ENCODE measurements at places on chromosomes 16 and 17. TPM values are rescaled to one million over a fixed set of nuclear protein-coding genes. Genes with fewer than 3 reads are reported as not detected.

The KRTAP2-2 gene
- not detected for polyA plus RNA-seq

The SLC5A2 gene
- polyA plus RNA-seq: 52.0 TPM

The ARL5C gene
- not detected for polyA plus RNA-seq

The MATCAP1 gene
- polyA plus RNA-seq: 37.9 TPM

The HOXB3 gene
- 145 TPM for polyA plus RNA-seq

The WNT9B gene
- 7.3 TPM for polyA plus RNA-seq

The LGALS9B gene
- not detected for polyA plus RNA-seq

GRCh38 chr17:79054200-79054960 lies 20.2 kb upstream of the ENGASE start:
- no peak for DNase-seq

DNA sequence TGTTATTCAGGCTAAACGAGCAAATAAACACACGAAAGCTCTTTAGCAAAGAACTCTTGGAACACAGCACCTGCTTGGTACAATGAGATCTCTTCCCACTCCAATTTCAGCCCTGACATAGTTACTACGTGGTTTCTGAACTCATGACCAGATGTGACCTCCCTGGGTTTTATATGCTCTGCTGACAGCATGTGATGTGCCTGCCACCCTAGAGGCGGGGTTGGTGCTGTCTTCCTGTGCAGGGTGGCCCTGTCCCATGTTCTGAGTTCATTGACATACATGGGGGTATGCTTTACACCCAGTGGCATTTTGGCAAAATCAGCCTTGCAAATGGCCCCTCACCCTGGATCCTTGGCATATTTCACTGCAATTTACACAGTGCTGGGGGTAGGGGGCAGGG lies 475.3 kb upstream of the ZFHX3 start:
- no peak for DNase-seq

DNA sequence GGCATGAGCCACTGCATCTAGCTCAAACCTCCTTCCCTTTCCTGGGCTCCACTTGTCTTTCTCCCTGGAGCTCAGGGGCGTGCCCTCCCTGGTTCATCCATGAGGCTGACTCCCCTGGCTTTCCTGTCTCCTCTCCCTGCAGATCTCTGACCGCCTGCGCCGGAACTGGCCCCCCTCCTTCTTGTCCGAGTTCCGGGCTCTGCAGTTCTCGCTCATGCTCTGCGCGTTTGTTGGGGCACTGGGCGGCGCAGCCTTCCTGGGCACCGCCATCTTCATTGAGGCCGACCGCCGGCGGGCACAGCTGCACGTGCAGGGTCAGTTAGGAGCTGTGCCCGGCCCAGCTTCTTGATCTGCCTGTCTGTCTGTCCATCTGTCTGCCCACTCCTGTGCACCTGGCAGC lies 1.2 kb upstream of the LAT start:
- DNase-seq: no peak

- no peak for DNase-seq
These were observed 546 bp upstream of the PSMD7 start for GRCh38 chr16:74296104-74296431.

DNA sequence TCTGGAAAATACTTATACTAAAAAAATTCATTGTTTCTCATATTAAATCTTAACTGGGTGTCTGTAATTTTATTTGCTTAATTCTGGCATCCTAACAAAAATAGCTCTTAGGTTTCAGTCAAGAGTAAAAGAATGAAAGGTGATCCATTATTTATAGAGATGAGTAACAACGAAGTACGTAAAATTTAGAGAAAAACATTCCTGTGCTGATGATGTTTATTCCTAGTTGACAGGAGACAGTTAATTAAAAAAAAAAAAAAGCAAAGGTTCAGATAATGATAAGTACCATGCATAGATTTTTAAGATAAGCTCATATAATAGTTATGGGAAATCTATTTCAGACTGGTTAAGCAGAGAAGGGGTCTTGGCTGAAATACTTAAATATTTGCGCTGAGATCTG lies 50.8 kb downstream of the ABCA9 start:
- no peak for DNase-seq

GRCh38 chr17:35315283-35315682 lies 58.1 kb downstream of the SLFN11 start:
- no peak for DNase-seq

GRCh38 chr16:49411121-49411970 lies 37.7 kb downstream of the C16orf78 start:
- no peak for DNase-seq

DNA sequence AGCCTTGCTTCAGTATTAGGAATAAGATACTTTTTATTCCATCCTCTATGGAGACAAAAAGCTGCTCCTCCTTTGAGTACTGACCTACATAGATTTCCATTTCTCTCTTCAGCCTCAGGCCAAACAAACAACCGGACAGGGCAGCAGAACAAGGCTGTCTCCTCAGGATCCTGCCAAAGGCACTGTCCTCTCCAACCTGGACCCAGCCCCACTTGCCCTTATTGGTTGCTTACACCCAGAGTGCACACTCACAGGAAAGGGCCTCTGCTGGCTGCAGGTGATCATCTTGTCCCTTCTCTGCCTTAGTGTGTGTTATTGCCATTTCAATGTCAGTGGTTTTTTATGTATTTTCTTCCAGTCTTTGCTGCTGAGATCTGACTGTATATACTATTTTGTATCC lies 26.6 kb downstream of the LIG3 start:
- no peak for DNase-seq

- no peak for DNase-seq
These were observed at the start of gene B3GNT9 for GRCh38 chr16:67150833-67151396. TSS of gene B3GNT9 (minus strand) at chr16:67150998. CDS start at chr16:67150485, 513 bp downstream.

Data from right renal pelvis (tissue), 4 donors.